Activated CD8-positive, alpha-beta T cell treated with anti-CD3 and anti-CD28 coated beads, Interleukin-2, amount 10 ng/mL, durations not matched to agents 7 days and 5 days (primary cell): ENCODE measurements at places on chromosomes 6 and 20. TPM values are rescaled to one million over a fixed set of nuclear protein-coding genes. Genes with fewer than 3 reads are reported as not detected.
A peak's percentile ranks its signal among the peaks of the same experiment; 100 is the strongest.

GRCh38 chr20:13777171-13777601 is 7.5 kb downstream of the ESF1 start:
- peaks cover 43% of the 10 kb centered on the region for H3K36me3 ChIP-seq
- H3K4me1 ChIP-seq, result peaks cover 8% of the 10 kb centered on the region
- H3K4me3 ChIP-seq, result no peak overlapping the region
- no peaks in the 10 kb centered on the region for H3K27me3 ChIP-seq
- no peak for DNase-seq

GRCh38 chr20:38094373-38094891 is 60.9 kb downstream of the RPRD1B start:
- H3K36me3 ChIP-seq, result peaks cover 29% of the 10 kb centered on the region
- DNase-seq, result peak; percentile 61
- peaks cover 40% of the 10 kb centered on the region for H3K4me1 ChIP-seq

- H3K27me3 ChIP-seq, result peaks cover 37% of the 10 kb centered on the region
- H3K36me3 ChIP-seq, result no peaks in the 10 kb centered on the region
- no peak for DNase-seq
Observed at GRCh38 chr6:17099401-17100059, 2.3 kb upstream of the STMND1 start.

GRCh38 chr6:830667-831327 is 137.9 kb upstream of the EXOC2 start:
- no peak for DNase-seq
- peaks cover 4% of the 10 kb centered on the region for H3K4me1 ChIP-seq
- H3K27ac ChIP-seq, result no peak overlapping the region
- peaks cover 2% of the 10 kb centered on the region for H3K36me3 ChIP-seq

DNA sequence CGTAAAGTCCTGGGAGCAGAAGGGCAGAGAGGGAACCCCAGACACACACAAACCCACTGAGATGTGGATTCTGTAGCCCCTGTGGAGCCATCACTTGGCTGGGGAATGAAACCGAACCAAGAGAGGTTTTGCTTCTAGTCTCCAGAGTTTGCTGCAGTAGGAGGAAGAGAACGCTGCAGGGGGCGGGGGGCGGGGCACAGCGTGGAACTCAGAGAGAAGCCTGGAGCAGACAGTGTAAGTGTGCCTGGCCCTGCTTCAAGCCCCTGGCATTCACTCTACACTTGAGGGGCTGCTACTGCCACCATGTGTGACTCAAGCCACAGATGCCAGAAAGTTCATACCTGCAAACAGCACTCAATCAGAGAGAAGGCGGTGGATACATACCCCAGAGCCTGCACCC is 18.9 kb downstream of the GABRR1 start:
- peaks cover 2% of the 10 kb centered on the region for H3K27me3 ChIP-seq
- no peaks in the 10 kb centered on the region for H3K4me1 ChIP-seq
- H3K27ac ChIP-seq, result no peak overlapping the region

GRCh38 chr20:33649201-33649681 is 12.9 kb upstream of the C20orf144 start:
- no peak overlapping the region for H3K27ac ChIP-seq
- no peaks in the 10 kb centered on the region for H3K27me3 ChIP-seq

GRCh38 chr6:161850562-161850961 is 576.7 kb upstream of the AGPAT4 start:
- no peak overlapping the region for H3K4me3 ChIP-seq
- H3K27me3 ChIP-seq, result no peaks in the 10 kb centered on the region
- no peak for DNase-seq
- H3K4me1 ChIP-seq, result no peaks in the 10 kb centered on the region

DNA sequence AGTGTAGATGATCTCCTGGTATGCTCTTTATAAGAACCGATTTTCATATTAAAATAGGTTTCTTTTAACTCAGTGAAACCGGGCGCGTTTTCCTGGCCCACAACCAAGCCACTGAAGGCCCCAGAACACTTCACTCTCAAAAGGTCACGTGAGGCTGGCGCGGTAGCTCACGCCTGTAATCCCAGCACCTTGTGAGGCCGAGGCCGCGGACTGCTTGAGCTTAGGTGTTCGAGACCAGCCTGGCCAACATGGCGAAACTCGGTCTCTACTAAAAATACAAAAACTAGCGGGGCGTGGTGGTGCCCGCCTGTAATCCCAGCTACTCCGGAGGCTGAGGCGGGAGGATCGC is 402 bp upstream of the TAF8 start:
- peaks cover 37% of the 10 kb centered on the region for H3K36me3 ChIP-seq
- H3K4me3 ChIP-seq, result peak overlapping the region; percentile 95
- no peaks in the 10 kb centered on the region for H3K27me3 ChIP-seq
- H3K27ac ChIP-seq, result peak overlapping the region; percentile 99
- DNase-seq, result peak; percentile 57

DNA sequence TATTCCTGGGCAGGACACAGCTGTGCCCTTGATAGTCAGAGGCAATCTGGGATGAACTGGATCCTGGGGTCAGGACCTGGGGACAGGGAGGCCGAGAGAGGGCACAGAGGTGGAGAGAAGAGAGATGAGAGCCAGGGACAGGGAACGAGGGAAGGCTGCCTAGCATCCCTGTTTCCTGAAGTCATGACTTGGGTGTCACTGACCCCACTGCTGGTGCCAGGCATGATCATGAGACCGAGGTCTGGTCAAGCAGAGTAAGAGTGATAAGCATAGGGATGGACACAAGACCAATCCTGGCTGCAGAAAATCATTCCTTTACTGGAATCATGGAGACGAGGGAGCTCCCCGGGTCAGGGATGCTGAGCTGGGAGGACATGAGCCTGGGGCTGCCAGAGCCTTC is 36.1 kb downstream of the FAM110A start:
- peaks cover 9% of the 10 kb centered on the region for H3K4me1 ChIP-seq
- H3K36me3 ChIP-seq, result no peaks in the 10 kb centered on the region
- H3K27me3 ChIP-seq, result peaks cover 3% of the 10 kb centered on the region
- no peak overlapping the region for H3K27ac ChIP-seq

DNA sequence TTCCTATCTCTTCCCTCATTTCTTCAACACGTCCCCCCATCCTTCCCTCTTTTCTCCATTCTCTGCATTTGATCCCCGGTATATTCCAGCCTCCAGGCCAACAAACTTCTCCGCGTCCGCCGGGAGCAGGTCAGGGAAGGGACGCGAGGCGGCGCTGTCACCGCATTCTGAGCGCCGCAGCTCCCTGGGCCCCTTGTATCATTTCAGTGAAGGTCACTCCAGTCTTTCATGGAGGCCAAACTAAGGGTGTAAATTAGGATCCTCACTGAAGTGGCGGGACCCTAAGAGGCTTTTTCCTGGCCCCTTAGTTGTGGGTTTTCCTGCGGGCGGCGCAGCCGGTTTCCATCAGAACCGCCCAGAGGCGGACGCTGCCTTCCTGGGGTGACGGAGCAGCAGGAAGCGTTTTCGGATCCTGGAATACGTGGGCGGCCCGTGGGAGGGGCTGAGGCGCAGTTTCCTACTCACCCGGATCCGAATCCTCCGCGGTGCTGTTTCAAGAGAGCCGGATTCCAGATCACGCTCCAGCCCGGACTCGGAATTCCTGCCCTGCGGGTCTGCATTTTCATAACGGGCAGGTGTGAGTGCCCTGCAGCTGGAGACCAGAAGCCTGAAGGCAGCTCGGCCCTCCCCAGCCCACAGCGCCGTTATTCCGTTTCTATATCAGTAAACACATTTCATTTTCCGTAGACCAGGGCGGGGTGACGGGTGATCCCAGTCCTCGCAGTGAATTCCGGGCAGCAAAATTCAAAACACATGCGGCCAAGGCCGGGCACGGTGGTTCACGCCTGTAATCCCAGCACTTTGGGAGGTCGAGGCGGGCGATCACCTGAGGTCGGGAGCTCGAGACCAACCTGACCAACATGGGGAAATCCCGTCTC is 3.6 kb upstream of the MICA start:
- DNase-seq, result peak; percentile 68
- peak overlapping the region; percentile 91 for H3K27ac ChIP-seq
- H3K36me3 ChIP-seq, result peaks cover 9% of the 10 kb centered on the region
- H3K27me3 ChIP-seq, result no peaks in the 10 kb centered on the region

DNA sequence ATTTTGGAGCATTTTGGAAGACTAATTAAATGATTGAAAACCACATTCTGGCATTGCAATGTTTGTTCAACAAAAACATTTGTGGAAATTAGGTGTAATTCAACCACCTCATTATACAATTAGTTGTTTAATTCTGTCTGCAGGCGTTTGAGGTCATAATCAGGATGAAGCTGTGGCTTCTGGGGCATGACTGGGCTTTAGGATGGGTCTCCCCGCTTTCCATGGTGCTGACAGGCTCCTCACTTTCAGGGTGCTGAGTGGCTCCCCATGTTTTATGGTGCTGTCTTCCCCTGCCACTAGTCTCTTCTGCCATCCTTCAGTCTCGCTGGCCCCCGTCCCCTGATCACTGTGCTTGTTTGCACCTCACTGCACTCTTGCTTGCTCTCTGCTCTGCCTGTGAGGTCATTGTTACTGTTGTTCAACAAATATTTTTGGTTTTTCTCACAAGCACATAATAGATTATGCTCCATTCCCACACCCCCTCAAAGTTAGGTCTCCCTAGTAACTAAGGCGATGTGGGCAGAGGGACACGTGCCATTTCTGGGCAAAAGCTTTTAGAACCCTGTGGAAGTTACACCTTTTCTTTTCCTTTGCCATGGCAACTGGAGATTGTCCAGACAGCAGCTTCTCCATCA is 25.4 kb upstream of the ZNF831 start:
- no peak overlapping the region for H3K27ac ChIP-seq
- H3K4me3 ChIP-seq, result no peak overlapping the region
- peaks cover 5% of the 10 kb centered on the region for H3K27me3 ChIP-seq
- H3K36me3 ChIP-seq, result no peaks in the 10 kb centered on the region
- peaks cover 21% of the 10 kb centered on the region for H3K4me1 ChIP-seq

- H3K27me3 ChIP-seq, result no peaks in the 10 kb centered on the region
- no peaks in the 10 kb centered on the region for H3K36me3 ChIP-seq
- no peak overlapping the region for H3K4me3 ChIP-seq
- H3K4me1 ChIP-seq, result no peaks in the 10 kb centered on the region
- peak; percentile 41 for DNase-seq
- no peak overlapping the region for H3K27ac ChIP-seq
Observed at GRCh38 chr20:15708984-15709598, 864.2 kb downstream of the KIF16B start.

GRCh38 chr20:46984405-46984804 is 89.8 kb downstream of the EYA2 start:
- H3K27ac ChIP-seq, result no peak overlapping the region
- peaks cover 16% of the 10 kb centered on the region for H3K4me1 ChIP-seq
- H3K36me3 ChIP-seq, result peaks cover 7% of the 10 kb centered on the region
- H3K27me3 ChIP-seq, result peaks cover 44% of the 10 kb centered on the region

DNA sequence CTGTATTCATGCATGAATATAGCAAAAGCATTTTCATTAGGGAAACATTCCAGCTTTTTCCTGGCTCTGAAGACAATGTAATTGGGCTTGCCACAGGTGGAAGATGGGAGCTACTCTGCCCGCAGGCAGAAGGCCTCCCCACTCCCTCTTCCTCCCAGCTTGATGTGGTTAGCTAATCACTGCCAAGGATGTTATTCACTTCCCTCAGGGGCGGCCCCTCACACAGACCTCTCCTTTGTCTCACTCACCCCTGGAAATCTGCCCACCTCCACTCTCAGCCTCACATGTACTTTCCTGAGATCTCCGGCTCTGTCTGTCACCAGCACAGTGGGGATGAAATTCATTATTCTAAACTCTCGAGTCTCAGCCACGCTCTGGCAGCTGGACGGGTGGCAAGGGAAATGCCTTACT is 100.7 kb downstream of the ANKRD60 start:
- no peaks in the 10 kb centered on the region for H3K36me3 ChIP-seq
- H3K4me3 ChIP-seq, result no peak overlapping the region
- peaks cover 15% of the 10 kb centered on the region for H3K4me1 ChIP-seq

- H3K4me1 ChIP-seq, result no peaks in the 10 kb centered on the region
- H3K27me3 ChIP-seq, result no peaks in the 10 kb centered on the region
- no peak overlapping the region for H3K27ac ChIP-seq
- H3K36me3 ChIP-seq, result no peaks in the 10 kb centered on the region
Observed at GRCh38 chr6:74611220-74611619, 594.6 kb downstream of the COL12A1 start.

- H3K27me3 ChIP-seq, result no peaks in the 10 kb centered on the region
- DNase-seq, result no peak
- no peaks in the 10 kb centered on the region for H3K36me3 ChIP-seq
- H3K27ac ChIP-seq, result peak overlapping the region; percentile 72
Observed at GRCh38 chr20:47392015-47392720, 35.7 kb upstream of the ZMYND8 start.

DNA sequence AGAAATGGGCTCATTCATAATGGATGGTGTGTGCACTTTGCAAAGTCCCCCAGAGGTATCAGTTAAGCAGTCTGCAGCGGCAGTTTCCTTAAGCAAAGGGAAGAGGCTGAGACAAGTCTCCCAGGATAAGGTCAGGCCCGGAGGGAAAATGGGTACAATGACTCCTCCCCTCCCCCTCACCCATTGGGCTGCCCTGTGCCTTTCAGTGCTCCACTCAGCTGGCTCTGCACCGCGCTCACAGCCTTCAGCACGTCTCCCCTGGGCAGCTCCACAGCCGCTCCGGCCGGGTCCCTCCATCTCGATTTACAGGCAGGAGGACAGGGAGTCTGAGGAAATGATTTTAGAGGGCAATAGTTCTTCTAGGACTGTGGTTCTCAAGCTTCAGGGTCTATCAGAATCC is 264.8 kb downstream of the LRFN2 start:
- no peak overlapping the region for H3K27ac ChIP-seq
- no peaks in the 10 kb centered on the region for H3K36me3 ChIP-seq
- peaks cover 19% of the 10 kb centered on the region for H3K4me1 ChIP-seq
- no peak for DNase-seq
- H3K4me3 ChIP-seq, result no peak overlapping the region

GRCh38 chr6:83152913-83153312 is 40.2 kb downstream of the PGM3 start:
- H3K36me3 ChIP-seq, result peaks cover 17% of the 10 kb centered on the region
- no peak overlapping the region for H3K27ac ChIP-seq
- H3K27me3 ChIP-seq, result no peaks in the 10 kb centered on the region
- no peak for DNase-seq
- H3K4me3 ChIP-seq, result no peak overlapping the region

The HLA-DMB gene
- total RNA-seq, result 14.4 TPM

The CCN2 gene
- not detected for total RNA-seq

The PNLDC1 gene
- 0.79 TPM for total RNA-seq

The SLC13A3 gene
- total RNA-seq, result not detected

The LAMA4 gene
- not detected for total RNA-seq

The BTN1A1 gene
- not detected for total RNA-seq

The TMEM151B gene
- not detected for total RNA-seq

The LGSN gene
- total RNA-seq, result not detected
